ENCODE measurements at places on chromosomes 5 and 9.

- no peak for DNase-seq
Observed at GRCh38 chr9:14831661-14832060, 78.6 kb downstream of the FREM1 start.

GRCh38 chr5:62127098-62127736 lies 178.8 kb upstream of the KIF2A start:
- no peak for DNase-seq

DNA sequence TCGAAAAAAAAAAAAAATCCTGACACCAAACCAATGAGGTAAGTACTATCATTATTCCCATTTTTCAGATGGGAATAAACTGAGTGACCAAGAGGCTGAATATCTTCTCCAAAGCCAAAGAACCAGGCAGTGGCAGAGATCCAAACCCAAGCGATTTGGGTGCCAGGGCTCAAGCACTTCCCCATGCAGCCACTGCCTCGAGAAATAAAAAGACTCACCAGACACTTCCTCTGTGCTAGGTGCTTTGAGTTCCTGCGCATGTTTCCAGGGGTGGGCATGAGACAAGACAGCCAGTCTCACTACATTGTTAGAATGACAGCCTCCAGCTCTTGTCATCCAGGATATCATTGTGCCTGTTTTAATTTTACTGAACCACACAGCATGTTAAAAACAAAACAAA lies 2.3 kb upstream of the RPL26L1 start:
- no peak for DNase-seq

DNA sequence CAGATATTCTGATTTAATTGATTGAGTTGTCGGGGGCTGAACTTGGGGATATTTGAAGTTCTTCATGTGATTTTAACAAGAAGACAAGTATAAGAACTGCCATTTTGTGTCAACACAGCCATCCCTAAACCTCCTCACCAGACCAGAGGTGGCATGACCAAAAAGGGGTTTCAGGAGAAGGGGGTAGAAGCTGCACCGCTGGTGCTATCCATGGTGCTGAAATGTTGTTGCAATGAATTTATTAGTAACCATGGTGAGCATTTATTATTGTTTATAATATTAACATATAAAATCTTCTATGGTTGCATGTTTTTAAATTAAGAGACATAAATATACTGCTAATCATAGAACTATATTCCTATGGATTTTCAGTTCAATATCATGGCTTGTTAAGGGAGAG lies 72.3 kb downstream of the GNA14 start:
- no peak for DNase-seq

- DNase-seq = no peak
Observed at GRCh38 chr9:3193791-3194190, 332.0 kb downstream of the RFX3 start.

- DNase-seq = no peak
Observed at GRCh38 chr9:22625540-22625939, 178.9 kb downstream of the DMRTA1 start.

GRCh38 chr9:131290036-131290766 lies 678 bp downstream of the PLPP7 start:
- no peak for DNase-seq

DNA sequence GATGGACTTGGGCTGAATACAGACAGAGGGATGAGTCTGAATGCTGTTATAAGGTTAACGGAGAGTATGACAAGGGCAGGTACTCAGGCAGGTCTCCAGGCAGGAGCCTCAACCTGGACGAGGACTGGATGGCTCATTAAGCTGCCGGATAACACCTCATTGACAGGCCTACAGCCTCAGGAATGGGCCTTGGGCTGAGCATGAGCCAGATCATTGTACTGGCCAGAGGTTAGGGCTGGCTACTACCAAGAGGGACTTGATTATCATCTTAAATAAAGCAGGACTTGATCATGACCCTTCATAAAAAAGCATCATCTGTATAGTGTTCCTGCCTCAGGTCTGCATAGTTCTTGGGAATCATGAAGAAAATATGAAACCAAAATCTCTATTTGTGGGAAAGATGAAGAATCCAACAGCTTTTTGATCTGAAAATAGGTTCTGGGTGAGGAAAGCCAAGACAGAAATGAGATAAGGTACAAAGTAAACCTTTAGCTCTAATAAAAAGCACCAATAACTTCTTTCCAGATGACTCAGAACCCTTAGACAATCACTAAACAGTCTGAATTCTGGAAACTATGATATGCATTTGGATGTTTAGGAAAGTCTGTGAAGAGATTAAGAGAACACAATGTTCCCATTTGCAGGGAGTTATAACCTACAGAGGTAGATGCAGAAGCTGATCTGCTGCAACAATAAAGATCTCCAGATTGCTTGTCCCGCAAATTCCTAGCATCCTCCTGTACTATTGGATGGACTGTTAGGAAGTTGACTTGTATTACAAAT lies 343.1 kb downstream of the CTNND2 start:
- DNase-seq = no peak
